ENCODE measurements at places on chromosomes 7 and 10. TPM values are rescaled to one million over a fixed set of nuclear protein-coding genes. Genes with fewer than 3 reads are reported as not detected.

Gene RNF133
- total RNA-seq, result 0.98 TPM

Gene GAD2
- not detected for total RNA-seq

Gene NODAL
- not detected for total RNA-seq

Gene OR2A42
- total RNA-seq, result not detected

Gene CYP3A7
- not detected for total RNA-seq

Gene CYP3A5
- not detected for total RNA-seq

Gene BICC1
- 0.48 TPM for total RNA-seq
